Activated CD8-positive, alpha-beta memory T cell treated with anti-CD3 and anti-CD28 coated beads, Interleukin-2, amount 10 ng/mL, durations not matched to agents 7 days and 5 days (primary cell): ENCODE measurements at places on chromosomes 4 and X. TPM values are rescaled to one million over a fixed set of nuclear protein-coding genes. Genes with fewer than 3 reads are reported as not detected.
A peak's percentile ranks its signal among the peaks of the same experiment; 100 is the strongest.

- no peak for DNase-seq
These were observed 6.4 kb downstream of the ABCB7 start for GRCh38 chrX:75149654-75150053.

GRCh38 chr4:165079476-165079875 is 25.8 kb downstream of the TRIM75 start:
- DNase-seq = no peak

- no peak for DNase-seq
These were observed 33.0 kb downstream of the FREM3 start for GRCh38 chr4:143667461-143667860.

DNA sequence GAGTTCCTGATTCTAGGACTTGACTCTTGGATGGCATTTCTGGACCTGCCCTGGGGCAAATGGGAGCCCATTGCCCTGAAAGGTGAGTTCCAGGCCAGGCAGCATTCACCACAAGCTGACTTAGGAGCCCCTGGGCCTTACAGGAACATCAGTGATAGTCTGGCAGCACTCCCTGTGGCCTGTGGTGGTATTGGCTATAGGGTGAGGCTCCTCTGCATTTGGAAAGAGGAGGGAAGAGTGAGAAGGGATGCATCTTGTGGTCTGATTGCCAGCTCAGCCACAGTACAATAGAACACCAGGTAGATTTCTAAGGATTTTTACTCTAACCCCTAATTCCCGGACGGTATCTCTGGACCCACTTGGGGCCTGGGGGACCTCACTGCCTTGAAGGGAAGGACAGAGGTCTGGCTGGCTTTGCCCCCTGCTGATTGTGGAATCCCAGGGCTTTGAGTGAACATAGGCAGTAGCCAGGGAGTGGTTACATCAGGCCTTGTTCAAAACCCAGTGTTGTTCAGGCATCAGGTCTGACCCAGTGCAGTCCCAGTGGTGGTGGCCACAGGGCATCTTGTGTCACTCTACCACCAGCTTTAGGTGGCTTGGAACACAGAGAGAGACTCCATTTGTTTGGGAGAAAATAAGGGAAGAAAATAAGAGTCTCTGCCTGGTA is 32.9 kb downstream of the MAGED4 start:
- no peak for DNase-seq

DNA sequence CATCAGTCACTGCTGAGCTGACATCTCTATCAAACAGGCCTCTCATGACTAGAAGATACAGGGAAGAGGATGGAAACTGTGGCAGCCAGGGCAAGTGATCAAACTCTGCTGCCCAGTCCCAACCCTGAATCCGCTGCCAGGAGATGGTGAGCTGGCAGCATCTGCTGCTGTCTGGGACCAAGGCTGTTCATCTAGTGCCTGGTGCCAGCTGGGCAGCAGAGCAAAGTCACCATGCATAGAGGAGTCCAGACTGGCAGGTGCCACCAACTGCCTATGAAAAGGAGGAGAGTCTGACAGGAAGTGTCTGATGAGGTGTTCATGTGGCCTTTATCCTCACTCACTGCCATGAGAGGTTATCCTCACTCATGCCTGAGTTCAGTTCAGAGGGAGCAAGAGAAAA is 518.9 kb downstream of the MID1IP1 start:
- DNase-seq = no peak

- no peak for DNase-seq
These were observed 83.7 kb downstream of the PSAPL1 start for GRCh38 chr4:7351014-7351413.

DNA sequence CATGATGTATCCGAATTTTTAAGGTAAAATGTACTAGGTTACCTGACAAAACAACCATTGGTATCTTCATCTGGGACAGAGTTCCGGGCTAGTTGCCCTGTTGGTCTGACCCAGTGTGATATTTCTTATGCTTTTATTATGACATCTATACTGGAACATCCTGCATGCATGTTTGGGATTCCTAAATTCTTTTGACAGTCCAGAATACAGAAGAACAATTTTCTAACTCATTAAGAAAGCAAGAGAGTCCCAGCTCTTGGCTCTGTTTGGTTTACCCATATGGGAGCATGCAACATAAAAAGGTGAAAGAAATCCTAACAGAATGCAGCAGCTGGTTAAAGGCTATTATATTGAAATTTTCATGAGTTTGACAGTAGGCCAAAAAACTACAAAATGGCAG is 247.7 kb upstream of the FTHL17 start:
- no peak for DNase-seq

DNA sequence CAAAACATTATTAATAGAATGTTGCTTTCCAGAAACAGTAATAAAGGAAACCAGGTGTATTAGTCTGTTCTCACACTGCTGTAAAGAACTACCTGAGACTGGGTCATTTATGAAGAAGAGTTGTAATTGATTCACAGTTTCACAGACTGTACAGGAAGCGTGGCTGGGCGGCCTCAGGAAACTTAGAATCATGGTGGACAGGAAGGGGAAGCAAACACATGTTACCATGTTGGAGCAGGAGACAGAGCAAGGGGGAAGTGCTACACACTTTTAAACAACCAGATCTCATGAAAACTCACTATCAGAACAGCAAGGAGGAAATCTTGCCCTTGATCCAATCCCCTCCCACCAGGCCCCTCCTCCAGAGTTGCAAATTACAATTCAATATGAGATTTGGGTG is 815.8 kb downstream of the TRIML1 start:
- DNase-seq = no peak

GRCh38 chr4:23923840-23924239 is 34.0 kb upstream of the PPARGC1A start:
- no peak for DNase-seq

GRCh38 chr4:129239088-129239487 is 143.1 kb downstream of the C4orf33 start:
- DNase-seq = no peak

- DNase-seq = no peak
These were observed 22.9 kb upstream of the COX7B2 start for GRCh38 chr4:46931981-46932380.

- DNase-seq = peak; percentile 33
These were observed 13.6 kb downstream of the RNF212 start for GRCh38 chr4:1099684-1100335.

DNA sequence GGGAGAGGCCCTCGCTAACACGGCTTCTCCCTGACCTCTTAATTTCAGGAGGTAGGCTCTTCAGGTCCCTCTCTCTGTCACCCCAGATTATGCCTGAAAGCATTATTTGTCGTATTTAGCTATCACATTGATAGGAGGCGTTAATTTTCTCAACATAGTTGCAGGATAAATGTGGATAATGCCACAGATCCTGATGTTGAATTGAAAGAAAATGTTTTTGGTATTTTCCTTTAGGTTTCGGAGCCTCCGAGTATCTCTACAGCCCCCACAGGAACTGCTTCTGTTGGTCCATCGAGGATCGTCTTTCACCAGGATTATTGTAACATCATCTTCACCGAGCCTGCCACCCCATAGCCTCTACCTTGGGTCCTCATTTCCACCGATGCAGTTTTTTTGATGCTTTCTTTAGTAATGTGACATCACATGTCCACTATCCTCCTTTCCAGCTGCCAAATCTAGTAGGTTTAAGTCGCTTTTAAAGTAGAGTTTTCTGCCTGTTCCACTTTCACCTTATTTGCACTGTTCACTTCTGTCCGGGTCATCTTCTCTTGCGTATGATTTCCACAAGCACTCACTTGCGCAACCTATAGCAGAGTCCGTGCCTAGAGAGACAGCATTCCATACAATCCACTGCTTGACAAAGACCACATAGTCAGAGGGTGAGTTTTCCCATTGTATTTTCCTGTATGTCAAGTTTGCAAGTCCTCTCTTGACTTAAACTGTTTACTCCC is 665 bp downstream of the TIGD2 start:
- DNase-seq = no peak

DNA sequence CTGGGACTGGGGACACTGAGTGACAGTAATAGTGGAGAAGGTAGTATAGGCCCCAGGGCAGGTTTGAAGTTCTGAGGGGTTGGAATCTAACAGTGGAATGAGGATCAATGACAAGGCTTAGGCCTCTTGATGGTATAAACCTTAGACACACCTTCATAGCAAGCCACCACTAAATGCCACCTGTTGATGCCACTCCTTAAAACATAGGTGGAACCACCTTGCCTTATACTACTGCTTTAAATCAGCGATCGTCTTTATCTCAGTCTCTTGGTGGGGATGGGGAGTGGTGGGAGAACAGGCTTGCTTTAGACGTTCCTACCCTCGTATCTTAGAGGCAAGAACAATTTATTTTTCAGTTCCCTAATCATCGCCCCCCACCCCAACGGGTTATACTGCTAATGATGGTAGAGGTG is 1.2 kb downstream of the RAB33B start:
- DNase-seq = no peak

The PPBP gene
- total RNA-seq = not detected

GRCh38 chr4:120633810-120634209 is 288.7 kb downstream of the PRDM5 start:
- no peak for DNase-seq

The KCNIP4 gene
- not detected for total RNA-seq

The XKRX gene
- total RNA-seq = 0.12 TPM

GRCh38 chr4:6753103-6753560 is 29.4 kb upstream of the KIAA0232 start:
- no peak for DNase-seq

GRCh38 chr4:128543696-128544095 is 256.1 kb upstream of the PGRMC2 start:
- no peak for DNase-seq

The PDE6B gene
- total RNA-seq = 14.6 TPM

DNA sequence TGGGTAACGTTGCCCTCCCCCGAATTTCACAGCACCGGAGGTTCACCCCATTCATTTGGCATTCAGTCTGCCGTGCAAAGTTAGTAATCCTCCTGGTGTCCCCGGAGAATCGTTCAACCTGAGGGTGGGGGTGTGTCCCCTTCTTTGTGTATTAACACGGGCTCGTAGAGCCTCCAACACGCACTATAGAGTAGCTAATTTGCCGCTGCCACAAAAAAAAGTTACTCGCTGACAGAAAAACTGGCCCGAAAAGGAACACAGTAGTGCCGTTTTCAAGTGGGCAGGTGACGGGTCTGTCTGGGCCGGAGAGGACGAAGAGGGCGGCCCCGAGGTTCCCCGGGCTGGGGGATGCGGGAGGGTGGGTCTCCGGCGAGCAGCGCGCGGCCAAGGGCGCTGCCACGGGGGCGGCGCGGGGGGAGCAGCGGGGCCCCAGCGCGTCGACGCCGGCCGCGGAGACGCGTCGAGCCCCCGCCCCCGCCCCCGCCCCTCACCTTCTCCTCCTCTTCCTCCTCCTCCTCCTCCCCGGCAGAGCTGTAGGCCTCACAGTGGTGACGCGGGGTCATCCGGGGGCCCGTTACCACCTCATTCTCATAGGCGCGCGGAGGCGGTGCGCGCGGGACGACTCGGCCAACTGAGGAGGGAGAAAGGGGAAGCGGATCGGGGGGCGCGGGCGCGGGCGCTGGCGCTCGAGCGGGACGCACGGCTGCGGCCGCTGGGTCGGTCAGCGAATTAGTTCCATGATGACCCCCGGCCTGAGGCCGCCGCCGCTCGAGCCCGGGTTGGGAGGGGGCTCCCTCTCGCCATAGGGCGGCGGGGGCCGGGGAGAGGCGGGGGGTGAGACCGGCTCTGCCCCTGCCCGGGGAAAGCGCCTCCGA is 571 bp downstream of the CCNI start:
- DNase-seq = peak; percentile 90

GRCh38 chrX:119497185-119497584 is 28.9 kb downstream of the SLC25A5 start:
- DNase-seq = no peak

The ATP2B3 gene
- total RNA-seq = not detected

DNA sequence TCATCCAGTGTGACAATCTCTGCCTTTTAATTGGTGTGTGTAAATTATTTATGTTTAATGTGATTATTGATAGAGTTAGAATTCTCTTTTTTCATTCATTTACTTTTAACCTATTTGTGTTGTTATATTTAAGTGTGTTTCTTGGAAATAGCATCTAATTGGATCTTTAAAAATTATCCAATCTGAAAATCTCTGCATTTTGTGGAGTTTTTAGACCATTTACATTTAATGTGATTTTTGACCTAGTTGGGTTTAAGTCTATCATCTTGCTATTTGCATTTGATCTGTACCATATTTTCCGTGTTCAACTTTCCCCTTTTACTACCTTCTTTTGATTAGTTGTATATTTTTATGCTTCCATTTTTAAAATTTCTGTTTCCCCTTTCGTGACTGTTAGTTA is 71.3 kb downstream of the TENM3 start:
- no peak for DNase-seq

The TAB3 gene
- 16.1 TPM for total RNA-seq

GRCh38 chrX:46961097-46961496 is 48.9 kb downstream of the JADE3 start:
- no peak for DNase-seq

The ESX1 gene
- total RNA-seq = not detected

GRCh38 chr4:175997291-175997690 is 68.3 kb upstream of the WDR17 start:
- no peak for DNase-seq

DNA sequence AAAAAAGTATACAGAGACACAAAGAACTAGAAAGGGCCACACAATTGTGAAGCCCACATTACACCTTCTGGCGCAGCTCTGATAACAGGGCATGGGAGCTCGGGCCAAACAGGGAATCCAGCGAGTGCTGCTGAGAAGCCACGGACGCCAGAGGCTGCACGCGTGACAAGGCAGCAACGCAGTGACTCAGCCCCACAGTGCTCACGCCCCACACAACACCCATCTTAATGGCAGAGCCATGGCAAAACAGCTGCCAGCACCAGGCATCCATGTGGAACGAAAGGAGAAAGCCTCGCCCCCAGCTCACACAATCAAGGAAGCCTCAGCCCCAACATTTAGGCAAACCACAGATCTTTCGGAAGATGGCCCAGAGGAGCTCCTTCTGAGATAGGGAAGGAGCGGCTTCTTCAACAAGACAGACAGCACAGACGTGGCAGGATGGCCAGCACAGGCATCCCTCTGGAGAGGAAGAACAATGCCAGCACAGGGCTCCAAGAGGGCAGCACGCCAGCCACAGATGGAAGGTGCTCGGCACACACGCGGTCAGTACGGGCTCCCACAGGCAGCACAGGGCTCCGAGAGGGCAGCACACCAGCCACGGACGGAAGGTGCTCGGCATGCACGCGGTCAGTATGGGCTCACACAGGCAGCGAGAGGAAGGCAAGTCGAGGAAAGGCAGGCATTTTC is 33.1 kb downstream of the GAK start:
- DNase-seq = no peak

DNA sequence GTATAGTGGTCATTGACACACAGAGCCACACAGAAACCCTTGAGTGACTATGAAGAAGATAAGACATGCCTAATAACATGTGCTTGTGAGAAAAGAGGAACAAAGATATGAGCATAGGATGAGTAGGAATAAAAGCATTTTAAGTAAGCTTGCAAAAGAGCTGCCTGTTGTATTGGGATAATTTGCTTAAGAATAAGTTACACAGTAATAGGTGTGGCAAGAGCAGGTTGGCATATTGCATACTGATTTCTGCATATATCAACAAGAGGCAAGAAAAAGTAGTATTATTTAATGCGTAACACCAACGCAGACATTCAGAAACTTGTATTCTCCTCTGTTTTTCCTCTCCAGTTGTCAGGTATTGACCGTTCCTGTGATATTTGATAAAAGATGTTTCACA is 111.5 kb upstream of the UGT8 start:
- no peak for DNase-seq
